ENCODE measurements at places on chromosomes 7 and 10.

DNA sequence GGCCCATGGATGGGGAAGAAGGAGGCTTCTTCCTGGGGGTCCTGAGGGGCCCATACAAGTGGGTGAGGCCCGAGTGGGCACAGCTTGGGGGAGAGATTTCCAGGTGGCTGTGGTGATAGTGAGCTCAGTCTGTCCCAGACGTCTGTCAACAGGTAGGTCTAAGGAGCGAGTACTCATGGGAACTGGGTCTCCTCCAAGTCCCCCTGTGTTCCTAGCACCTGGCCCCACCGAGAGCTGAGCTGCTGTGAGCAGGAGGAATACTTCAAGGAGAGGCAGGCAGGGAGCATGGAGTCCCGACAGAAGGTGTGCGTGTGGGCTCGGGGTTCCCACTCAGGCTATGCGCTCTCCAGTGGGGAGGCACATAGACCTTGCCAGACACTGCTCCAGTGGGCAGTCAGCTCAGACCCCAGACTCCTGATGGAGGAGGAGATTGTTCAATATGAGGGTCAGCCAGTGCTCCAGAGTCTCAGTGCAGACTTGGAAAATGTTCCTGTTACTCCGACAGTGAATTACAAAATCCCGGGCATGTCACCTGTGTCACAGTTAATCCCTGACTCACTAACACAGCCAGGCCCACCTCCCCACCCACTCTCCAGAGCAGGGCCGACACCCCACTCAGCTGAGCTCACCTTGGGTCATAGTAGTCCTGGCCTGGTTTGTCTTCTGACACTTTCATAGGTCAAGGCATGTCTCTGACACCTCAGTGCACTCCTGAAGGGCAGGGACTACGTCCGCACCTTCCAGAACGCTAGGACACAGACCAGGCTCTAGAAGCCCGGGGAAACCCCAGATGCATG lies 28.2 kb upstream of the C10orf53 start:
- DNase-seq, result peak; percentile 31

GRCh38 chr7:122140918-122141317 lies 3.1 kb downstream of the AASS start:
- no peak for DNase-seq

DNA sequence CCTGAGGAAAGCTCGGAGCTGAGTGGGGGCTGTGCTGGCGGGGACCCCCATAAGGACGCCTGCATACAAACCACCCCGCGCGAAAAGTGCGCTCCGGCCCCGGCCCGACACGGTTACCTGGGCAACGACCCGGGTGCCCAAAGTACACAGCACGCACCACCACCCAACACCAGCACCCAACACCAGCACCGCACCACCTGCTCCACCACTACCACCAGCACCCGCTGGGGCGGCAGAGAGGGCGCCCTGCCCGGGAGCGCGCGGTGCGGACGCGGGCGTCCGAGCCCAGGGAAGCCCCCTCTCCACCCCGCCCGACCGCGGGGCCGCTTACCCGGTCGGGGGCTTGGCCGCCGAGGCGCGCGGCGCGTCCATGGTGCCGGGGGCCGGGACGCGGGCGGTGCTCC lies 345 bp downstream of the COBL start:
- peak; percentile 62 for DNase-seq

DNA sequence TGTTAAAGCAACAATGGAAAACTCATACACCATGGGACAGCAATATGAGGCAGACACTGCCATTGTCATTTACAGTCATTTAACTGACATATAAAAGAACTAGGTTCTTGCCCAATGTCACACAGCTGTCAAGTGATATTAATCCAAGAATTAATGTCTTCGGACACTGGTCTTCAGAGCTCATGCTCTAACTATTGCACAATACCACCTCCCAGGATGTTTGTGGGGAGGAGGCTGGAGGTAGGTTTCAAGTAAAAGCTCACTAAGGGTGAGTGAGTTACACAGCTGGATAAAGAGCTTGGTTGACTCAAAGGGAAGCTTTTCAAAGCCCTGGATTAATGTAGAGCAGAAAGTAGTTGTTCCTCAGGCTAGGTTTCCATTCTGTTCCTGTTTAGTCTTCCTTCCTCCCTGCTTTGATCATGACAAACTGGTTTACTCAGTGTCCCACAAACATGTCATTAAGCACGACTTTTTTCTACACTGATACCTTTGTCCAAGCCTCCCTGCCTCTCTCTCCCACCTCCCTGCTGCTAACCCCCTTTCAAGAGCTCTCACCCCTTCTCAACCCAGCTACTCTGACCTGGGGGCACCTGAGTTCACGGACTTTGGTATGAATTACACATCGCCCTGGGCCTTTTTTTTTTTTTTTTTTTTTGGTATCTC lies 987 bp upstream of the EXOC6 start:
- no peak for DNase-seq

GRCh38 chr10:37712489-37713131 lies 144.8 kb downstream of the ZNF248 start:
- DNase-seq, result no peak

DNA sequence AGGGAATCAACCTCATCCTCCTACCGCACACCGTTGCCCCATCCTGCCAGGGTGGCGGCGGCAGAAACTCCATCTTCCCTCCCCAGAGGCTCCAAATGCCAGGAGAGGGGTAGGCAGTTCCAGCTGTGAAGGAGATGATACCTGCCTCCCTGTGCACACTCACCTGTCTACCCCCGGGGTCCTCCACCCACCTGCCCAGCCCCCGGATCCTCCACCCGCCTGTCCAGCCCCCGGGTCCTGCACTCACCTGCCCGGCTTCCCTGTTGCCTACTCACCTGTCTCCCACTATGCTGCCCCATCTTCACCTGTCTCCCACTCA lies 13.4 kb upstream of the DNAAF5 start:
- DNase-seq, result no peak

- no peak for DNase-seq
Measured at GRCh38 chr10:24463611-24464426, 254.9 kb downstream of the KIAA1217 start.

Data from ecto neural progenitor cell (in vitro differentiated cells).